GM04504 (cell line): ENCODE measurements at places on chromosomes 3 and 15.

DNA sequence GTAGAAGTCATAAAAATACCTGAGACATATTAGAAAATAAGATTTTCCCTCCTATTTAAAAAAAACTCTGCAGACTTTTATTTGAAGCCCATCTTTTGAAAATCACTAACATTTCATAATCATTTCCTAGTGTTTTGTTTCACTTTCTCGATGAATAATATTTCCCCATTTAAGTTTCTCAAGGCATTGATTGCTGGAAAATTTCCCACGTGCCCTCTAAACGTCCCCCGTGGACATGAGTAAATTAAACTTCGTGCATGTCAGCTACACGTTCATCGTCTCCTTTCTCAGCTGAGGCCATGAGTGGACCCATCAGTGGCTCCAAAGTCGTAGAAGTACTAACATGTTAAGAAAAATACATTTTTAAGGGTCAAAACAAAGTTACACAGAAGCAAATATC lies 2.0 kb upstream of the TM2D3 start:
- no peak for DNase-seq

GRCh38 chr15:64453689-64454037 lies 6.7 kb upstream of the ZNF609 start:
- DNase-seq: no peak

- DNase-seq: no peak
These were observed 27.7 kb upstream of the HHATL start for GRCh38 chr3:42730294-42730693.

GRCh38 chr3:157414861-157415260 lies 21.8 kb upstream of the PTX3 start:
- no peak for DNase-seq

GRCh38 chr15:75578173-75578947 lies 755 bp downstream of the PTPN9 start:
- DNase-seq: no peak

GRCh38 chr3:59612444-59612715 lies 562.6 kb upstream of the CFAP20DC start:
- DNase-seq: no peak

DNA sequence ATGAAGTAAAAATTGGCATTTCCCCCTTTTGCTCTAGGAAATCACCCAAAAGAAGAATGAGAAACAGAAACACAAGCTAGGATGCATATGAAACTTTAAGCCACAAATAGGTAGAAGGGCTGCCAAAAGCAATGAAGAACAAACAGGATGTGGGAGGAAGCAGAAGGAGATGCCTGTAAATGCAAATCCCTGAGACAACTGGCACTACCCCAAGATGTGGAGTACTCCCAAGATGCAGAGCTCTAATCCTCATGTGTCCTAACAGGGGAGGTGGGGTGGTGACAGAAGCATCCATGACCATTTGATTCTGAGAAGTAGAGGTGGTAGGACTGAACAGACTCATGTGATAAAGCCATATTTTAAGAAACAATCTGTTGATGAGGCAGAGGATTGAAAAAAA lies 31.9 kb upstream of the ZNF280D start:
- peak; percentile 74 for DNase-seq

DNA sequence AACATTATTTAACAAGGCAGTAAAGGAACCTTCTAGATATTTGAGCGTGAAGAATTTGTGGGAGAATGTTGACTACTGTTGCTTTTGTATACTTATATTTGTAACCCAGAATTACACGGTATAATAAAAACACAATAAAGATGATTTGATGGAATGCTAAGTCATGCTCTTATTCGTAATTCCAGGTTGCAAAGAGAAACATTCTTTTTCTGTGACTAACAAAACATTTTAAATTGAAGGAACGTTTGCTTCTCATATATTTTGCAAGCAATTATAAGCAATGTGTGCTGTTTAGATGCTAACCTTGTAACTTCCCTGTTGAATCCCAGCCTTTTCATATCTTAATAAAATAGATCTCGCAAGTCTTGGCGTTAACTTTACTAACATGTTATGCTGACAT lies 124.4 kb upstream of the CGNL1 start:
- peak; percentile 46 for DNase-seq

GRCh38 chr3:16295298-16295890 lies 30.4 kb downstream of the OXNAD1 start:
- DNase-seq: no peak

DNA sequence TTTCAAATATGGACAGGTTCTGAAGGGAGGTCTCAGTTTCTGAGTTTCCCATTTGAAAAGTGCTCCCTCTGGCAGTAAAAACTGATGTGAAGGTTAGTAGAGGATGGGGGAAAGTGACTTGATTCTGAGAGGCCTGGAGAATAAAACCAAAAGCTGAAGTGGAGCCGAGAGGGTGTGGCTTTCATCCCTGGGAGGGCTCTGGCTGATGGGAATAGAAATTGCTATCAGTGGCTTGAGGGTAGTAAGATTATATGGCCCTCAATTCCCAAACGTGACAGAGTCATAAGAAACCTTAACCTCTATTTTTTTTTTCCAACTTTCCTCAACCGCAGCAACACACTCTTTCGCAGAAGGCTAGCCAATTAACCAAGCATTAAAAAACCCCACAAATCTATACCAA lies 185.9 kb downstream of the MEIS2 start:
- DNase-seq: no peak

- no peak for DNase-seq
These were observed 532.2 kb downstream of the NTRK3 start for GRCh38 chr15:87724330-87724729.

GRCh38 chr3:111068574-111068973 lies 3.0 kb upstream of the NECTIN3 start:
- DNase-seq: no peak

DNA sequence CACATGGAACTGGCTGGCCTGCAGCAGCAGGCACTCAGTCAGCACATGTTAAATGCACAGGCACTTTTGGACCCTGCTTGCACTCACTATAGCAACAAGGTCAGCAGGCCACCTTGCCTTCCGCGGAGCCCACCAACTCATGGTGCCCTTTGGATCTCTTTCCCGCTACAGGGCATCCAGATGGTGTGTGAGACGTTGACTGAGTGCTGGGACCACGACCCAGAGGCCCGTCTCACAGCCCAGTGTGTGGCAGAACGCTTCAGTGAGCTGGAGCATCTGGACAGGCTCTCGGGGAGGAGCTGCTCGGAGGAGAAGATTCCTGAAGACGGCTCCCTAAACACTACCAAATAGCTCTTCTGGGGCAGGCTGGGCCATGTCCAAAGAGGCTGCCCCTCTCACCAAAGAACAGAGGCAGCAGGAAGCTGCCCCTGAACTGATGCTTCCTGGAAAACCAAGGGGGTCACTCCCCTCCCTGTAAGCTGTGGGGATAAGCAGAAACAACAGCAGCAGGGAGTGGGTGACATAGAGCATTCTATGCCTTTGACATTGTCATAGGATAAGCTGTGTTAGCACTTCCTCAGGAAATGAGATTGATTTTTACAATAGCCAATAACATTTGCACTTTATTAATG lies 85.0 kb downstream of the TGFBR2 start:
- DNase-seq: no peak

GRCh38 chr3:3862534-3862933 lies 63.3 kb downstream of the LRRN1 start:
- no peak for DNase-seq

GRCh38 chr3:139327861-139328260 lies 16.0 kb upstream of the MRPS22 start:
- DNase-seq: no peak

- no peak for DNase-seq
These were observed 455.7 kb upstream of the THBS1 start for GRCh38 chr15:39125226-39125625.

GRCh38 chr15:76245072-76245610 lies 66.1 kb downstream of the ETFA start:
- no peak for DNase-seq

DNA sequence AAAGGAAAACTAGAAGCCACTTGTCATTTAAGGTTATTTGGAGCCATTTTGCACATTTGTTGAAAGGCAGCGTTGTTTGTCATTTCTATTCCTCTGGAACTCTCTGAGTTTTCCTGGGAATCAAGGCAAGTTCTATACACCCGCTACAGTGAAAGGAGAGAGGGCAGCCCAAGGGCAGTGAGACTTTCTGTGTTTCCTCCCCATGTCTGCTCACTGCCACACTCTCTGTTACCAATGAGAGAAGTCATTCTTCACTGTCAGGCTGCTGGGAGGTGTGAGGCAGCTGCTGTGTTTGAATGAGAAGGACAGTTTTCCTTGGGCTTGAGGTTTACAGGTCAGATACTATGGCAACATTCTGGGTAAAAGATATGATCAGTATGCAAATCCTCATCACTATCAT lies 36.0 kb downstream of the ATP13A5 start:
- DNase-seq: no peak

GRCh38 chr15:100433304-100433703 lies 91.5 kb upstream of the ADAMTS17 start:
- DNase-seq: no peak

DNA sequence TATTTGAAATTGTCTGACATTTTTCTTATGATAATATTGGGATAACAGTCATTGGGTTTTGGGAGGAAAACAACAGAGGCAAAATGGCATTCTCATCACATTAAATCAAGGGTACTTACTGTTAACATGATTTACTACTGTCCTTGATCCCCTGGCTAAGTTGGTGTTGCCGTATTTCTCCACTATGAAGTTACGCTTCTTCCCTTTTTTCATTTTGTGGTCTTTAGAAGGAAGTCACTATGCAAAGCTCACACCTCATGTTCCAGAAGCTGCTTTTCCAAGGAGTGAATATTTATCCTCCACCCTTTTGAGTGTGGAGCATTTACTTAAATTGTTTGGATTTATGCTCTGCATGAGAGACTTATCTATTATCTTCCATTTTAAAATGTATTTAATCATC lies 63.7 kb downstream of the ALCAM start:
- no peak for DNase-seq

DNA sequence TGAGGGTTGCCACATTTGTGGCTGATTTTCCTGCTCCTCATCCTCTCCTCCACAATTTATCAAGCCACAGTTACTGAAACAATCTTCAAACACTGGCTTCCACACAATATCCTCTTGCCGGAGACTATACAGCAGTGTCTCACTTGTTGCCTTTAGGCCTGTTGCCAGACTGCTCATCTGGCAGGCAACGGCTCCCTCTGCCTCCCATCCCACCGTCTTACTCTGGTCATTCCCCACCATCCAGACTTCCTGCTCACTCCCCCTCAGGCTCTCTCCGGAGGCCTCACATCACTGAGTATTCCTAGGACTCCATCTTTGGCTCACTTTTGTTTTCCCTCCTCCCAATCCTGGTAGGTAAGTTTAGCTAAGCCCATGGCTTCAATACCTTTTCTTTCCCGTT lies 301.9 kb downstream of the IL20RB start:
- DNase-seq: no peak

DNA sequence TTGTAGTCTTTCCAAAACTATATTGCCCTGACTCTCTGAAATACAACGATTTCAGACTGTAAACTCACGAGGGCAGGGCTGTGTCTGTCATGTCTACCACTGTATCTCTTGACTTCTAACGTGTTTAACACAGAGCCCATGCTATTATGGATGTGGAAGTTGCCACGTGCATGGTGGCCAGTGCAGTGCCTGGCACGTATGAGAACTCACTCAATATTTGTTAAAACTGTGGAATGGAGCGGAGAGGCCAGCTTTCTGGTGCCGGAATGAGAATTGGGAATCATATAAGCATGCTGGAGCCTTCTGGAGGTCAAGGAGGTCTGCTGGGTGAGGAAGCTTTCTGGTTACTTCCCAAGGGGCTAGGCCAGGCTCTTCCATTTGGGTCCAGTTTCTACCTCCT lies 220.6 kb upstream of the LYSMD4 start:
- no peak for DNase-seq

DNA sequence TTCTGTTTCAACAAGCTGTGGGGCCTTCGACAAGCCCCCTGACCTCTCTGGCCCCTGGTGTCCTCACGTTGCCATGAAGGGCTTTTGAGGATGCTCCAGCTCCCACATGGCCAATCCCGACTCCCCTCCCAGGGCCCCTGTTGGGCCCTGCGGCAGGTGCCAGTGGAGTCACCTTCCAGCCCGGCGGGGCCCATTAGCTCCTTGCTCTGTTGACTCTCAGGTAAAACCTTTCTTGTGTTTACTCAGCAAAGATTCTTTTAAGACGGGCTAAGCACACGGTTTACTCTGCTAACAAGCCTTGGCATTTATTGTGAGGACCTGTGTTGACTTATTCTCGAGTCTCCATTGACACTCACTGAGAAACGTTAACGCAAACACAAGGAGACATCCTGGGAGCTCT lies 15.0 kb downstream of the RPLP1 start:
- DNase-seq: no peak

GRCh38 chr15:98144388-98144787 lies 183.9 kb downstream of the ARRDC4 start:
- no peak for DNase-seq

DNA sequence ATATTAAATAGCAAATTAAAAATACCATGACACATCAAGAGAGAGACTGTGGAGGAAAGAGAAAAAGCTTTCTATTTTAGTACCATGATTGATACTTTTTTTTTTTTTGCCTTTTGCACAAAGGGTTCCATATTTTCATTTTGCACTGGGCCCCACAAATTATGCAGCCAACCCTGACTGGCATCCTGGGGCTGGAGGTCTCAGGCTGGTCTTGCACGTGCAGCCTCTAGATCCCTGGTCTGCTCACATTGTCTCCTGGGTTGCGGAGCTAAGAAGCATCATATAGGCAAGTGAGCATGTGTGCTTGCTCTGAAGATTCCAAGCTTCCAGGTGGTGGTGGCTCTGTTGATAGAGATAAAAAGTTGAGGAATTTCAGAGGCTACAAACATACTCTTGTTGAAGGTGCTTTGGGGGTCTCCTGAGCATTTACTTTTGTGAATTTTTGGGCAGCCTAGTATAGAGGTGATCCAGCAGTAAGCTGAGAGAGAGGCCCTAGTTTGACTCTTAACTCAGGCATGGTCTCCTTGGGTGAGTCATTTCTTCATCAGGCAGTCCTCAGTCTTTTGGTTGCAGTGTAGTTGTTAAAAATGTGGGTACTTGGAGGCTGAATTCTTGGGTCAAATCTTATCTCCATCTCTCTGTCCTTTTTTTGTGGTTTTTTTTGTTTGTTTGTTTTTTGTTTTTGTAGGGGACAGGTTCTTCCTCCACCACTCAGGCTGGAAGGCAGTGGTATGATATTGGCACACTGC lies 31.3 kb downstream of the SMAD3 start:
- no peak for DNase-seq

GRCh38 chr15:75069301-75069925 lies 46.0 kb downstream of the PPCDC start:
- no peak for DNase-seq

- peak; percentile 67 for DNase-seq
These were observed 34.0 kb downstream of the PCSK6 start for GRCh38 chr15:101455291-101456025.

GRCh38 chr15:43251871-43252250 lies 14.9 kb downstream of the TGM5 start:
- DNase-seq: no peak

GRCh38 chr3:146350852-146351251 lies 99.9 kb upstream of the PLSCR4 start:
- DNase-seq: no peak

- no peak for DNase-seq
These were observed 29.8 kb downstream of the LOXL1 start for GRCh38 chr15:73955861-73956742.

DNA sequence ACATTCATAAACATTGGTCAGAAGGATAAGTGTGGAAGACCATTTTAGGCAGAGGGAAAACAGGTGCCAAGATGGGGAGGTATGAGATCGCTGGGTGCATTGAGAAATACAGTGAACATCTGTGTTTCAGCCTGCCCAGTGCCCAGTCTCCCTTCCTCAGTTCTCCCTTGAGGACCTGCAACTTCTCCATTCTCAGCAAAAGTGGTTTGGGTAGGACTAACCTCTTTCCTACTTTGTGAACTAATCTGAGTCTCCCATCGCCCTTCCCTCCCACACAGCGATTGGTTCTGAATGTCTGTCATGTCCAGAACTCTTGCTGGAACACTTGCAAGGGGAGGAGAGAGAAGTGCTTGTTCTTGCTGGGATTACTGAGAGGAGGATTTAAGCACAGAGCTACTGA lies 10.9 kb upstream of the CCNL1 start:
- DNase-seq: no peak
